NCI-H1436 treated with DMSO at 0.1 percent for 48 hours (cell line): ENCODE measurements at places on chromosomes 12 and 14.

- DNase-seq: no peak
These were observed 80.2 kb downstream of the STON2 start for GRCh38 chr14:81319946-81320345.

GRCh38 chr12:108337235-108338223 lies 1.6 kb downstream of the CMKLR1 start:
- DNase-seq: no peak

DNA sequence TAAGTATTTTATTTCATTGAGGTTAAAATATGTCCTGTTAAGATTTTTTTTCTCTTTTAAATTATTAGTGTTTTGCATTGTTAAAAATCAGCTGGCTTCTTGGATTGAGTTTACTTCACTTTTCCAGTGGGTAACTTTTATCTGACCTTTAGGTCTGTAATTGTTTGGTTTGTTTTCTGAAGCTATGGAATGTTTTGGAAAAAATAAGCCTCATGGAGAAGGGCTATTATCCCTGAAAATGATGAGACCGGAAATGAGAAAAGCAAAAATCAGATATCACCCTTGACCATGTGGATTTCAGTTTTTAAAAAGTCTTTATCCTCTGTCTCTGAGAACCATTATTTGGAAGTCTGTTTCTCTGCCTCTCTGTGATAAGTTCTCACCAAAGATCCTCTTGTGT lies 180.9 kb downstream of the RAD51B start:
- DNase-seq: no peak

- DNase-seq: no peak
These were observed 18.6 kb downstream of the DUSP6 start for GRCh38 chr12:89333564-89334252.

GRCh38 chr12:80617733-80618132 lies 89.7 kb upstream of the MYF6 start:
- no peak for DNase-seq

DNA sequence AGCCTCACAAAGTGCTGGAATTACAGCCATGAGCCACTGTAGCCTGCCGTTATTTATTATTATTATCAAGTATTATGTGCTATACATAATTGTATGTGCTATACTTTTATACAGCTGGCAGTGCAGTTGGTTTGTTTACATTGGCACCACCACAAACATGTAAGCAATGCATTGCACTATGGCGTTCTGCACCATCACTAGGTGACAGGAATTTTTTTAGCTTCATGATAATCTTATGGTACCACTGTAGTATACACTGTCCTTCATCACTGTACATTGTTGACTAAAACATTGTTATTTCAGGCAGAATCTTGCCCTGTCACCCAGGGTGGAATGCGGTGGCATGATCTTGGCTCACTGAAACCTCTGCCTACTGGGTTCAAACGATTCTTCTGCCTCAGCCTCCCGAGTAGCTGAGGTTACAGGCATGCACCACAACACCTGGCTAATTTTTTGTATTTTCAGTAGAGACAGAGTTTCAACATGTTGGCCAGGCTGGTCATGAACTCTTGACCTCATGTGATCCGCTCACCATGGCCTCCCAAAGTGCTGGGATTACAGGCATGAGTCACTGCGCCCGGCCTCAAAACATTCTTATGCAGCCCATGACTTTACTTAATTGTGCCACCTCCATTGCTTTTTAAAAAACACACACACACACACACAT lies 17.1 kb downstream of the MRPL42 start:
- no peak for DNase-seq

GRCh38 chr12:47903151-47903611 lies 1.6 kb downstream of the VDR start:
- DNase-seq: no peak

- no peak for DNase-seq
These were observed 1.6 kb downstream of the ALDH2 start for GRCh38 chr12:111768159-111768895.

GRCh38 chr14:56297449-56297848 lies 179.2 kb downstream of the PELI2 start:
- no peak for DNase-seq

- DNase-seq: no peak
These were observed 14.7 kb upstream of the TMED10 start for GRCh38 chr14:75191100-75191499.

DNA sequence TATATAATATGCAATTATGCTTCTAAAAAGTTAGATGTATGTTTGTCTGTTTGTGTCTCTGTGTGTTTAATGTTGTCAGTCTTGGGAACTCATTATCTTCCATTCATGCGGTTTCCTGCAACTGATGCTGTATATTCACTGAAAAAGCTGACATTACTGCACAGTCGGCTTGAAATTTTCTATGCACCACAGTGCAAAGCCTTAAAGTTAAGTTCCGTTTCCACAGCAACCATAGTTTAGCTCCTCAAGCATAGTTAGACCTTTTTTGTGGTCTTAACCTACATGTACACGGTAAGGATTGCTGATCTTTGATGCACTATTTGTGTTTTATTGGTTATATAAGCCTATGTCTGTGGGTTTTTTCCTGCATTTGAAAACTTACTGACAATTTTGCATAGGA lies 309.4 kb downstream of the KCNC2 start:
- DNase-seq: no peak

DNA sequence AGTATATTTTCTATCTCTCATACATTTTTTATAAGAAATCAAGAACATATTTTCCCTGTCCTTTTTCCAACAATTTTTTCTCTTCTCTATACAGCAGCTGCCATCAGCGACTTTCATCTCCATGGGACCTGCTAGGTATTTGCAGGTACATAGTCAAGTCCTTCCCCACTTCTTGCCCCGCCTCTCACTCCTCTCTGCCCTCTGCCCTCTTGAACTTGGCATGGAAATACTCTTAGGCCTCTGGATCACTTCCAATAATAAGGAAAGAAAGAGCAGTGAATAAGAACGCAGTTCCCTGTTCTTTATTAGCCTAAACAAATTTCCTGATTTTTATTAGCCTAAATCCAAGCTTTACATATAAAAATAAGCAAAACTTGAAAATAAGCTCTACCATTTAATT lies 353.1 kb downstream of the SEC23A start:
- DNase-seq: no peak

DNA sequence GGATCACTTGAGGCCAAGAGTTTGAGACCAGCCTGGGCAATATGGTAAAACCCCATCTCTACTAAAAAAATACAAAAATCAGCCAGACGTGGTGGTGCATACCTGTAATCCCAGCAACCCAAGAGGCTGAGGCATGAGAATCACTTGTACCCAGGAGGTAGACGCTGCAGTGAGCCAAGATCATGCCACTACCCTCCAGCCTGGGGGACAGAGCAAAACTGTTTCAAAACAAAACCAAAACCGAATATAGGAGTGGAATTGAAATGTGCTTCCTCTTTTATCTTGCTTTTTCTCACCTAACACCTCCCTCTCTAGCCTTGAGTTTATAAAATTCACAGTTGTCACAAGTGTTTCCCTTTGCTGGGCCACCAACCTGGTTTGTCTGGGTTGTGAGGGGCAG lies 181.9 kb downstream of the PAH start:
- DNase-seq: no peak

DNA sequence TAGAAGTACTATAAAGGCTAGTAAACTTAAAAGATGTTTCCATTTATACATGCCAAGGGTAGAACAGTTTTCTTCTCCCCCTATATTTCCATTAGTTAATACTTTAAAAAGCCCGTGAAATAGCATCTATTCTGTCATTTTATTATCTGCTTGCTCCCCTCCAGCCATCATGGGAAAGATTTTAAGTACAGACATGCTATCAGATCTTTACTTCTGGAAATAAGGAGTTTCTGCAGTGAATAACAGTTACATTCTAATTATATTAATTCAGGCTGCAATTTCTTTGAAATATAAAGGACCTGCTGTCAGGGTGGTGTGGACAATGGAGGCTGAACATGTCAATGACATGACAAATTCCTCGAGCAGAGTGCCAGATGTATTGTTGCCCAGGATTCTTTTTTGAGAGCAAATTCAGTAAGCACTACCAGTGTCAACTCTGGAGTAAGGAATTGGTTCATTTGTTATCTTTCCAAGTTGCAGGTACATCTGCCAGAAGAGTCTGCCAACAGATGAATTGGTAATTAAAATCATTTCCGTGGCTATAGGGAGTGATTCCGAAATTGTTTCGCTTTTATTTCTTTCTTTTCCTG lies 151.3 kb downstream of the BTG1 start:
- DNase-seq: no peak

DNA sequence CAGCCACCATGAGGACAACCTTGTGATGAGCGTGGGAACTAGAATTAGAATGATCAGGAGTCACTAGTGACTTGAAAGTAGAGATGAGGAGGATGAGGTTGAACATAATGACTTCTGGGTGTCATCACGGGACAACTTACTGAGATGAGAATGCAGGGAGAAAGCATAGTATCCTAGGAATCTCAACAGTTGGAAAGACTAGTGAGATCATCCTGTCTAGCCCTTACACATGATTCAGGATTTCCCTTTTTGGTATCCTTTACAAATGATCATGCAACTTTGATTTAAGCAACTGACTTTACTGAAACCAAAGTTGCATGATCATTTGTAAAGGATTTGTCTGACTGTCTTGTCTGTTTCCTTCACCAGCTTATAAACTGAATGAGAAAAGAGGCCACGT lies 51.8 kb upstream of the HIF1A start:
- DNase-seq: no peak

DNA sequence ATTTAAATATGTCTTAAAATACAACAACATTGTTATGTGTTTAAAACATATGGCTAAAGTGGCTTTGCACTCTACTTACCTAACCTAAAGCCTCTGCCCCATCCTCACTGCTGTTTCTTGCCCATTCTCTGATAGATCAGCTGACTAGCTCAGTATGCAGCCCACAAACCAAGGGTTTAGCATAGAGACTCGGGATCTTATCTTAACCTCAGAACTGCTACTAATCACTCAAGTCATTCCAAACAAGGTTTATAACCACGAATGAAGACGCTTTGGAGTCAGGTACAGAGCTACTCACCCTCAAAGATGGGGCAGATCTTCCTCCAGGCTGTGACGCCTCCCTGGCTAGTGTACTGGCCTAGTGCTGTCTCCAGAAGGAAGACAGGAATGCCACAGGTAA lies 19.3 kb downstream of the SLC6A13 start:
- DNase-seq: no peak

DNA sequence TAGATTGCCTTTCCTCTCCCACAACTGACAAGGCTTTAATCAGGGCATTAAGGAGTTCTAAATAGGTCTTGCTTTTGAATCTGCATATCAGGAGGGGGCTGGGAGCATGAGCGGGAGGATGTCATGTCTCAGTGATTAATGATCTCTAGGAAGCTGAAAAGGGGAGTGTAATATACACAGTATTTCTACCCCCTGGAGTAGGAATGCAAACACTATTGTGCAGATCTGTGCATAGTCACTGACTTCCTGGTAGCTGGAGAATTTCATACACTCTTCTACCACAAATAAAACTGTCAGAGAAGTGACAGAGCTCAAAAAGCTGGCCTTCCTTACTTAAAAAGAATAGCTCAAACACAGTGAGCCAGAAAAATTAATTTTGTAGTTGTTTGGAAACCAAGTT lies 65.8 kb downstream of the RIC8B start:
- DNase-seq: no peak

GRCh38 chr14:49294621-49295148 lies 291.5 kb downstream of the RPS29 start:
- no peak for DNase-seq

GRCh38 chr12:94057262-94058151 lies 90.9 kb upstream of the PLXNC1 start:
- DNase-seq: no peak

DNA sequence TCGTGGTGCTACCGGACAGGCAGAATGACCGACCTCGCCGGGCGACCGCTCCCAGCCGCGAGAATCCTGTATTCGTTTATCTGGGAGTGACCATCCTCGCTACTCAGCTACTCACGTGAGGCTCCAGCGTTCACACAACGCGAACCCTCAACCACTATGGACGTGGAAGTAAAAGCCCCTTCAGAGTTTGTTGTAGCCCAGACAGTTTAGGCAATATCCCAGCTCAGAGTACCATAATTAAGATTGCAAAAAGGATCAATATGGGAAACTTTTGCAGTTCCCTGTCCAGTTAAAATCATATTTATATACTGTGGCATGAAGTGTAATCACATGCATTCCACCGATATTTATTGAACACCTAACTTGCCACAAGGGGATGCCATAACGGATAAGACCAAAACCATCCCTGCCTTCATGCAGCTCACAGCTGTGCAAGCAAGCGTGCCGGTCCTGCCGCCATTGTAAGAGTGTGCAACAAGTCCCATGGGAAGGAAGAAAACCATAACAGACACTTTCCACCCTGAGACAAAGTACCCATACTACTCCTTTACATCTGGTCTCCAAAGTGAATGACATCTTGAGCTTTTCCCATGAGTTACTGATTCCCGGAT lies 938 bp upstream of the MAX start:
- DNase-seq: no peak

- DNase-seq: no peak
These were observed 1118.9 kb downstream of the VRK1 start for GRCh38 chr14:97916100-97916499.

DNA sequence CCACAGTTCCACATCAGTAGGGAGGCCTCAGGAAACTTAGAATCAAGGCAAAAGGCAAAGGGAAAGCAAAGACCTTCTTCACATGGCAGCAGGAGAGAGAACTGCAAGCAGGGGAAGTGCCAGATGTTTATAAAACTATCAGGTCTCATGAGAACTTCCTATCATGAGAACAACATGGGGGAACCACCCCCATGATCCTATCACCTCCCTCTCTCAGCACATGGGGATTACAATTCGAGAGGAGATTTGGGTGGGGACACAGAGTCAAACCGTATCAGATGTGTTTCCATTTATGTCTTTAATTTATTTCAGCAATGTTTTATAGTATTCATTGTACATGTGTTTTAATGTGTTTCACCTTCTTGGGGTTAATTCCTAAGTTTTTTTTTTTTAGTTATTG lies 25.8 kb downstream of the METAP2 start:
- no peak for DNase-seq

GRCh38 chr12:23039834-23040233 lies 414.9 kb downstream of the ETNK1 start:
- no peak for DNase-seq

- no peak for DNase-seq
These were observed 4.0 kb downstream of the ATG101 start for GRCh38 chr12:52073531-52074381.

DNA sequence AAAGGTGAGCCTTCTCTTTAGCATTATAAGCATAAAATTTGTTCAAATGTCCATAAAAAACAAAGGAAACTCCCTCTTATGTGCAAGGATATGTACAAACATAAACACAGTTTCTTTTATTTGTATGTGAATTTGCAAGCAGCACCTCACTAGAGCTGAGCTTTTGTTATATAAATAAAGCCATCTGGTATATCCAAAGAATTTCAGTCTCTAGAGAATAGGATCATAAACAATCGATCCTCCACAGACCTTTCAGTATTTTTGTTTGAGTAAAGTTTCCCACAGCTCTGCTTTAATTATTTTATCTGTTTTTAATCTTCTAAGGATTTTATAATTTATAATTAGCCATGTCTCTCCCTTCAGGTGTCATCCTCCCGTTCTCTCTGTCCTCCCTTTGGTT lies 89.2 kb downstream of the OTOGL start:
- DNase-seq: no peak

DNA sequence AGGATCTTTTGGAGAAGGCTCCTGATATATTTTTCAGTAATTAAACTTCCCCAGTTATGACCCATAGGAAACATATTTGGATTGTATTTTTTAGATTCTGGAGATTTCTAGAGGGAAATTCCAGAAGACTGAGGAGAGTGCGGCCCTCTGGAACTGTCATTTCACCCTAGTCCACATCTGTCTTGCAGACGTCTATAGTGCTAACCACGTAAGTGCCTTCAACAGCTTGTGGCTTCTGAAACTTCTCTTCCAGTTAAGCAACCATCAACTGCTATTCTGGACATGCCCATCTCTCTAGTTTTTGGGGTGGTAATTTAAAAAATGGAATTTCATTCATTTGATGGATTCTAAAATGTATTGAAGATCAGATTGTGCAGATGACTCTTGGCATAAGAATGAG lies 1098.8 kb downstream of the TMEM121 start:
- no peak for DNase-seq
